ENCODE measurements at places on chromosomes 2 and 18.

GRCh38 chr2:160505256-160505655 is 11.6 kb upstream of the RBMS1 start:
- DNase-seq, result no peak

DNA sequence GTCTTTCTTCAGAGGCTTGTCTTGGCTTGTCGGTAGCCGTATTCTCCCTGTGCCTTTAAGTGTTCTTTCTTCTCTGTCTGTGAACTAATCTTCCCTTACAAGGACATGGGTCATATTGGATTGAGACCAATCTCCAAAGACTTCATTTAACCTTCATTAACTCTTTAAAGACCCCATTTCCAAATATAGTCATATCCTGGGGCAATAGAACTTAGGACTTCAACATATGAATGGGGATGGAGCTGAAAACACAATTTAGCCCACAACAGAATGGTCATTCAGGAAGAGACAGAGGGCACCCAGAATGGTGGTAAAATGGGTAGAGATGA is 82.1 kb upstream of the TANK start:
- DNase-seq, result no peak

DNA sequence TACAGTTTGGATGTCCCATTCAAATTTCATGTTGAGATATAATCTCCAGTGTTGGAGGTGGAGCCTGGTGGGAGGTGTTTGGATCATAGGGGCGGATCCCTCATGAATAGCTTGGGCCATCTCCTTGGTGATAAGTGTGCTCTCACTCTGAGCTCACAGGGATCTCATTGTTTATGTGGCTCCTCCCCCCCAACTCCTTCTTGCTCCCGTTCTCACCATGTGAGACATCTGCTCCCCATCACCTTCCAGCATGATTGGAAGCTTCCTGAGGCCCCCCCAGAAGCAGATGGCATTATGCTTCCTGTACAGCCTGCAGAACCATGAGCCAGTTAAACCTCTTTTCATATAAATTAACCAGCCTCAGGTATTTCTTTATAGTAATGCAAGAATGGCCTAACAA is 3.0 kb upstream of the INPP1 start:
- no peak for DNase-seq

- DNase-seq, result no peak
These were observed 233.3 kb downstream of the AGAP1 start for GRCh38 chr2:235727174-235727573.

- DNase-seq, result no peak
These were observed 7.8 kb downstream of the CCDC85A start for GRCh38 chr2:56191617-56192016.

- DNase-seq, result no peak
These were observed 236.5 kb downstream of the GBX2 start for GRCh38 chr2:235931676-235932075.

DNA sequence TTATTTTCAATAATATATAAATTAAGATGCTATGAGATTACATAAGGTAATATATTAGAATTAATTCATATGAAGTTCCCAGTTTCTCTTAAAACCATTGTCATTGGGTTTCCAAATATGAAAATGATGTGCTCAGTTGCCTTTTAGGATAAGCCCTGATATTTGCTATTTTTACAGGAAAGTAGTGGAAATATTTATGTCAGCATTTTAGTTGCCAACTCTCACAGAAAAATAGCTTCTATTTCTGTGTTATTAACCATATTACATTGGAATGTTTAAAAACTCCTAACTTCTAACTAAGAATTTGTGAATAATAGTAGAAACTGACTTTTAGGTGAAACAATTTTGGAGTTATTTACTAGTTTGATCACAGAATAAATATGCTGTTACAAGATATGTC is 74.0 kb downstream of the TMX3 start:
- DNase-seq, result no peak

DNA sequence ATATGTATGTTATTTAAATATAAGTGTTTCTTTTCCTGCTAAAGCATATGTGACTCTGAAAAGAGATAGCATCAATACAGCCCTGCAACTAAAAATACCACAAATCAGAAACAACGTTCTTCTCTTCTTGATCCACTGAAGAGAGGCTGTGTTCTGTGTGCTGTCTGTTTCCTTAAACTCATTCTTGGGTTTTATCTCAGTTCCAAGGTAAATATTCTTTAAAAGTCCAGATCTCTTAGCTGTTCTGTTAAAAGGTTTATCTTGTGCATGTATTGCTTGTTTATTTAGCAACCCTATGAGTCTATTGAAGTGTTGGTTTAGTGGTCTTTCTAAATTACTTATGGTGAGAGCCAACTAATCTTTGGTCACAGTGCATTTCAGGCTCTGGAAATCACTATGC is 173.3 kb upstream of the NT5C1B start:
- no peak for DNase-seq

DNA sequence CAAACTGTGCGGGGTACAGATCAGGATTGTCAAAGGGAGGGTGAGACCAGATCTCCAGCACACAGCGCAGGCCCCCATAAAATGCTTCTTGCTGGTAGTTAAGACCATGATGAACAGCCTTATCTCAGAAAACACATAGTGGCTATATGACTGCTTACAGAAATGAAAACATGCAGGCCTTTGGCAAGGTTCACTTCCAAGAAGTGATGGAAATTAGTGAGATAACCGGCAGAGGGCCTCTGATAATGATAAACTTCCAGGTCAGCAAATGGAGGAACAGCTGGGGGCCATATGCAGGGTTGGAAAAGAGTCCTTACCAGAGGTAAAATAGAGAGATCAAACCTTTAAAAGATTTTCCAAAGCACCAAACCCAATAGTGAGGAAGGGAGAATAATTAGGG is 46.6 kb downstream of the CFAP221 start:
- DNase-seq, result no peak

DNA sequence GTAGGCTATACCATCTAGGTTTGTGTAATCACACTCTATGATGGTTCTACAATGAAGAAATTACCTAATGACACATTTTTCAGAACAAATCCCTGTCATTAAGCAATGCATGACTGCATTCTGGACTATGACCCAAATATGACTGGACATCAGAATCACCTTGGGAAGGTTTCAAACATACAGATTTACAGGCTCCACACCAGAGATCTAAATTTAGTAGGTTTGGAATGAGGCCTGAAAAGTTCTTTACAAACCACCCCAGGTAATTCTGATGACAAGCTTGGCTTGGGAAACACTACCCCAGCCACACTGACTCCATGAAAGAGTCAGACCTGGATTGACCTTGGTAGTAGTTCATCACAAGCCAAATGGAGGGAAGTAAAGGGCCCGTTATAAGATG is 52.2 kb upstream of the NFE2L2 start:
- DNase-seq, result no peak

DNA sequence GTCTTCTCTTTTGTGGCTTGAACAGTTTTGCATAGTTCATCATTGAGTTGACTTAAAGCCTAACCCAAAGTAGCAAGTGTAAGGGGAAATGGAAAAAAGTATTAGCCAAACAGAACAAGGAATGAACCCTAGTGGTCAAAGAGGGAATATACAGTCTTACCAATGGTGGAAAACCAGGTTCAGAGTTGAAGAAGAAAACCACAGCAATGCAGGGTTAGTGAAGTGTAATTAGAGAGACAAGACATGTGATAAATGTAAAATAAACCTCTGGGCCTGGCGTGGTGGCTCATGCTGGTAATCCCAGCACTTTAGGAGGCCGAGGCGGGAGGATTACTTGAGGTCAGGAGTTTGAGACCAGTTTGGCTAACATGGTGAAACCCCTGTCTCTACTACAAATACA is 2.4 kb downstream of the TTN start:
- no peak for DNase-seq

- DNase-seq, result no peak
These were observed 12.2 kb downstream of the KCNJ3 start for GRCh38 chr2:154710685-154711084.

DNA sequence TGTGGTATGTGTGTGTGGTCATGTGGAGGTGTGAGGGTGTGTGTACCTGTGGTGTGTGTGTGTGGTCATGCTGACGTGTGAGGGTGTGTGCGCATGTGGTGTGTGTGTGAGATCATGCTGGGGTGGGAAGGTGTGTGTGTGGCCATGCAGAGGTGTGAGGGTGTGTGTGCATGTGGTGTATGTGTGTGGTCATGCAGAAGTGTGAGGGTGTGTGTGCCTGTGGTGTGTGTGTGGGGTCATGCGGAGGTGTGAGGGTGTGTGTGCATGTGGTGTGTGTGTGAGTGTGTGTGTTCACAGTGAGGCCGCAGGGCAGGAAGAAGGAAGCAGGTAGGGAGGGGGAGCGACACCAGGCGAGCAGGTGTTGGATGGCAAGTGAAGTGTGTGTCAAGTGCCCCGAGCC is 259.0 kb downstream of the LOXHD1 start:
- no peak for DNase-seq

DNA sequence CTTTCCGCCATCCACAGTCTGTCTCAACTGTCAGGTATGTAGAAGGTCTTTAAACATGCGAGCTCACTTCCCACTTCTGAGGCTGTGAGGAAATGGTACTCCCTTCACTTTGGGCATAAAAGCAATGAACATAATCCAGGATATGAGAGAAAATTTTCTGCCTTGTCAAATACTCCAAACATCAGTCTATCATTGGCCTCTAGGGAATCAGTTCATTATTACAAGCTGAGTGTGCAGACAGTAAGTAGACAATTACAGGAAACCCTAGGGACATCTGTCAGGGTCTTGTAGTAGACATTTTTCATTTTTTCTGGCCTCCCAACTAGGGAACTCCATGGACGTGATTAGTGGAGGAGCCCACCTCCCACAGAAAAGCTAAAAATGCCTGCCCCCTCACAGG is 13.6 kb upstream of the APCDD1 start:
- no peak for DNase-seq

DNA sequence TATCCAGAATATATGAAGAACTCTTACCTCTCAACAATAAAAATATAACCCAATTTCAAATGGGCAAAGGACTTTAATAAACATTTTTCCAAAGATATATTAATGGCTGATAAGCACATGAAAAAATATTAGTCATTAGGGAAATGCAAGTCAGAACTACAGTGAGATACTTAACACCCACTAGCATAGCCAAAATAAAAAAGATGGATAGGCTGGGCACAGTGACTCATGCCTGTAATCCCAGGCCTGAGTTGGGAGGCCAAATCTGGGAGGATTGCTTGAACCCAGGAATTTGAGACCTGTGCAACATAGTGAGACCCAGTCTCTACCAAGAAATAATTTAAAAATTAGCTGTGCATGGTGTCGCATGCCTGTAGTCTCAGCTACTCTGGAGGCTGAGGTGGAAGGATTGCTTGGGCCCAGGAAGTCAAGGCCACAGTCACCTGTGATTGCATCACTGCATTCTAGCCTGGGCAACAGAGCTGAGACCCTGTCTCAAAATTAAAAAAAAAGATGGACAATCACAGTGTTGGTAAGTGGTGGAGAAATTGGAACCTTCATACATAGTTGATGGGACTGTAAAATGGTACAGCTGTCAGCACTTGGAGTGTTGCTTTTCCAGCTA is 25.1 kb downstream of the MARCHF7 start:
- DNase-seq, result no peak

DNA sequence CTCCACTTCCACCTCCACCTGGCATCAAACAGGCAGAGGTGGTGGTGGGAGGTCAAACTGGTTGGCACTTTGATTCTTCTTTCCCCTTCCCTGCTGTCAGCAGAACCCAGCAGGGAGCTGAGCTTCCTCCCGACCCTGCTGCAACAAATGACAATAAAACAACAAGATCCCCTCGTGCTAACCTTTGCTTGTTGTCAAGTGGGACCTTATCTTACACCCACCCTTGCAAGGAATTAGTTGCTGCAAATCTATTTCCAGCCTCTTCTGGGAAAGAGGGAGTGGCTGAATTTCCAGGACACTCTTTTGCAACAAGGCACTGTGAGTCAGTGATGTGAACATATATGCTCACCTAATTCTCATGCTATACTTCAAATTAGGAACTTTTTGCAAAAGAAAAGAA is 655.1 kb downstream of the DSC3 start:
- DNase-seq, result no peak

- DNase-seq, result no peak
These were observed 2.3 kb downstream of the LYPD1 start for GRCh38 chr2:132667706-132668105.

DNA sequence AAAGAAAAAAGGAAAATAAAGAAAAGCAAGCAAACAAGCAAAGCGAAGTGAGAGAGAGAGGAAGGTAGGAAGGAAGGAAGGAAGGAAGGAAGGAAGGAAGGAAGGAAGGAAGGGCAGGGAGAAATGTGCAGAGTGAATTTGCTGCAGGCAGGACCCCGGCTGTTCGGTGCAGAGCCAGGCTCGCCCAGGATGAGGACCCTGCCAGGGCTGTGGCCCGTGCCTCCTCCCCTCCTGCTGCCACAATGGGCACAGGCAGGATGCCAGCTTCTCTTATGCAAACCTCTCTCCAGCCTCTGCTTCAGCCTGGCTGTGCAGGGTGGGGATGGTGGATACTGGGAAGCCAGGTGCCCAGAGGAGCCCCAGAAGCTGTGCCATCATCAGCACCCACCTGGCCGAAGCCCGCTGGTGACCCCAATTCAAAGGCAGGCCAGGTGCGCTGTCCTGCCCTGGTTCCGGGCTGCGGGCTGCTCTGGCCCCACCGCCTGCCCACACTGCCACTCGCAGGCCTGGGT is 3.2 kb downstream of the GPR17 start:
- no peak for DNase-seq

GRCh38 chr2:239159476-239159911 is 241.3 kb downstream of the HDAC4 start:
- DNase-seq, result no peak

DNA sequence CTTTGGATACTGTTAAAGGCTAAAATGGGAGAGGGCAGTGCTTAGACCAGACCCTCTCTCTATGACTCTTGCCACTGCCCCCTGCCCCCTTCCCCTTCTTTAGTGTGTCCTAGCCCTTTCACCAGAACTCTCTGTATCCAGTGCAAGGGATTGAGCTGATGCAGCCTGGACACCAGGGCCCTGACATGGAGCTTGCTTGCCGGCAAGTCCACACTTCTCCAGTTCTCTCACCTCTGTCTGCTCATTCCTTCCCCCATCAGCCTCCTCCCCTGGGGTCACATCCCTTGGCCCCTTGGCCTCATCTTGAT is 1.5 kb upstream of the WNT6 start:
- no peak for DNase-seq

DNA sequence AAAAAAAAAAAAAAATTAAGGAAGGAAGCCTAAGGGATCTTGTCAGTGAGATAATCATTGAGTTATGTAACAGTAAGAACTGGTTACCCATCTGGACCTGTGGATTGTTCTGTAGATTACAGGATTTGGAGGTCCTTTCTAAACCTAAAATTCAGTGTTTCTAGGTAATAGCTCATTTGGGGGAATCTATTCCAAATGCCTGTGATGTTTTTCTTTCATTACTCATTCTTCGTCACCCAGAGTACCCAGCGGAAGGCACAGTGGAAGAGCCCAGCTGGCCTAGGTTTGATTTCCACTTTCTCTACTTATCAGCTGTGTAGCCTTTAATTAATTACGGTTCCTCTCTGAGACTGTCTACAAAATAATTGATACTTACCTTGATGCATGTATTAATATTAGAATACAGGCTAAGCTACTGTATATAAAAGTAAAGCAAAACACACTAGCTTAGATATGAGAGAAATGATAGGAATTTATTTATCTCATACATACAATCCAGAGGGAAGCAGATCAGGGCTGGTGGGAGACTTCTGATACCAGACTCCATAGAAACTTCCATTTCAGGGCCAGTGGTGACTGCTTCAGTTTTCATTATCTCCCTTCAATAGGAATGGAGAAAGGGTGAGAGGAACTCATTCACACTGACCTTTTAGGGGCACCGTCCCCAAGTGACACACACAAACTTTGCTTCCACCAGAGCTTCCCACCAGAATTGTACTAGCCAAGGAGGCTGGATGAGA is 115.8 kb upstream of the NOSTRIN start:
- no peak for DNase-seq

GRCh38 chr2:113795405-113795920 is 39.0 kb upstream of the SLC35F5 start:
- no peak for DNase-seq

All from stimulated activated CD4-positive, alpha-beta T cell treated with anti-CD3 and anti-CD28 coated beads, Interleukin-12 subunit alpha, Interleukin-12 subunit beta, amount 100 ng/mL, for 48 hours (primary cell).